ENCODE measurements at places on chromosomes 2 and 18. TPM values are rescaled to one million over a fixed set of nuclear protein-coding genes. Genes with fewer than 3 reads are reported as not detected.

SCYGR4 gene
- total RNA-seq, result not detected

DNA sequence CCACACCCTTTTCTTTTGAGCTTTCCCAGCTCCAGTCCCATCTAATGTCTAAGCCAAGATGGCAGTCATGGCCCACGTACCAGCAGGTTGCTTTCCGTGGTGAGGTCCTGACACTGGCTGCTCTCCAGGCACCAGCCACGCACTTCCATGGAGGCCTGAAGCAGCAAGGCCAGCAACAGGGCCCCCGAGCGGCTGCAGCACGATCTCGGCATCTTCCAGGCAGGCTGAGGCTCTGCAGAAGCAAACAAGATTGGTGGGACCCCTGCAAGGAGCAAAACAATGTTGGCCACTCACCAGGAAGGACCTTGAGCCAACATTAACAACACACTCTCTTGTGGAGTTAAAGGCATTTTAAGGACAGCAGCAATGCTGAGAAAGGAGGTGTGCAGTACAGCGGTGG is 3.8 kb downstream of the POMC start:
- DNase-seq, result peak; percentile 78

- DNase-seq, result no peak
Measured at GRCh38 chr2:173909846-173910245, 55.3 kb downstream of the SP3 start.

NOL4 gene
- 7.0 TPM for total RNA-seq

DNA sequence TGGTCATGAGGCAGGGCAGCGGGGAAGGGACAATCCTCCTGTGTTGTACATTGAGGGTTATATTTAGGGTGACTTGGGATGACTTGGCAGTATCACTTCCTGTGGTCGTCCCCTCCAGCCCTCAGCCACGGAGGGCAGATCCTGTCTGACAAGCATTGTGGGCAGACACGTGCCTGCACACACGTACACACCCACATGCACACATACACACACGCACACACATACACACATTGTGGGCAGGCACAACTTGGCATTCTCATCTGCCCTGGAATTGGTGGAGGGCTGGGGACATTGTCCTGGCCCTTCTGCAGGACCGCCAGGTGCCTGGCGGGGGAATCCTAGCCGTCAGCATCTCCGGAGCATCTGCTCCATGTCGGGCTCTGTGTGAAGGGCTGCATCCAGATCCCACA is 47.6 kb downstream of the ODC1 start:
- no peak for DNase-seq

GRCh38 chr2:70832386-70832785 is 3.2 kb downstream of the CD207 start:
- DNase-seq, result no peak

DNA sequence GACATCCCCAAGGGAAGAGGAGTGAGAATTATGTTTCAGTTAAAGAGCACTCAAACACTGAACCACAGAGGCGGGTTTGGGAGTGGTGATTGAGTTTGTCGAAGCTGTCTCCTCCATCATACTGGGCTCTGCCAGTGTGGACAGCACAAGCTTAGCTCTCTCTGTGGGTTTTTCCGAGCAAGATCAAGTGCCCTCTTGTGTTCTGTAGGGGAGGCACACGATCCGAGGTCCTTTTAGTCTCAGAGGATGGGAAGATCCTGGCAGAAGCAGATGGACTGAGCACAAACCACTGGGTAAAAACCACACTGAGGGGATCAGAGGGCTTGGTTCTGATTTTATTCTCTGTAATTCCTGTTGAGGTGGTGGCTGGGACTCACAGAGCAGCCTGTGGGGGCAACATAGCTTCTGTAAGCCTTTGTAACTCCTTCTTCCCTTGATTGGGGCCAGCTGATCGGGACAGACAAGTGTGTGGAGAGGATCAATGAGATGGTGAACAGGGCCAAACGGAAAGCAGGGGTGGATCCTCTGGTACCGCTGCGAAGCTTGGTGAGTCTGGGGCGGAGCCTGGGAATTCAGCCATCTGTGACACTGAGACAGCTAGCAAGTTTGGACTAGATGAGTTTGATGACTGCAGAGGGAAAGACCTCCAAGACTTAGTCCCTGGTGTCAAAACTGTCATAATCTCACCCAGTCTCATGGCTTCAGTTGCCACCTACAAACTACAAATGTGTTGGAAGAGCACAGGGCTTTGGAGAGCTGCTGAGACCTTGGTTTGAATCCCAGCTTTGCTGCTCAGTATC is 2.0 kb downstream of the NAGK start:
- DNase-seq, result peak; percentile 78

DNA sequence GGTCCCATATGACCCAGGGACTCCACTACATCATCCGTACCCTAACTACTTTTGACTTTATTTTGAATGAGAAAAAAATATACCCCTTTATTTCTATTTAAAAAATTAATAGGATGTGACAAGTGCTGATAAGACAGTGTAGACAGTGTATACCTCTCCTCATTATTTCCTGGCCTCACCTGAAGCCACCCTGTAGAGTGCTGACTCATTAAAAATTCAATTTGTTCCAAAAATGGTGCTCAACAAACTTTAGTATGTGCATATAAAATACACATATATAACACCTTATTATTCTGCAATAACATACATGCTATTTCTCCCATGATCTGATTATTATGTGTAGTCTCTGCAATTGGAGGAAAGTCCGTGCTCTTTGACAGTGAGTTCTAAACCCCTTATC is 20.8 kb downstream of the NOL4 start:
- DNase-seq, result no peak

DNA sequence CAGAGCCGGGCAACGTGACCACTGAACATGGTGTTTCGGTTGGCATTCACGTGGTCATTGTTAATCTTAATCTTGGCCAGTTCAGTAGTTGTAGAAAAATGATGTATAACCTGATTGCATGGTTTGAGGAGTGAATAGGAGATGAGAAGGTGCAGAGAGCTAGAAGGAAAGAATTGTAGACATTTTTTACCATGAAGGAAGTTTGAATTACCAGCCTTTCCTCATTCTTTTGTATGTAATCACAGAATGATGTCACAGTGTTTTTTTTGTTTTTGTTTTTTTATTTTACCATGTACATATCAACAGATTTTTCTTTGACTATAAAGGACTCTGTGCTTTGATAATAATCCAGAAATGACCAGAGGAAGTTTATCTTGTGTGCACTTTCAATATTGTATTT is 126.3 kb downstream of the LTBP1 start:
- no peak for DNase-seq

DNA sequence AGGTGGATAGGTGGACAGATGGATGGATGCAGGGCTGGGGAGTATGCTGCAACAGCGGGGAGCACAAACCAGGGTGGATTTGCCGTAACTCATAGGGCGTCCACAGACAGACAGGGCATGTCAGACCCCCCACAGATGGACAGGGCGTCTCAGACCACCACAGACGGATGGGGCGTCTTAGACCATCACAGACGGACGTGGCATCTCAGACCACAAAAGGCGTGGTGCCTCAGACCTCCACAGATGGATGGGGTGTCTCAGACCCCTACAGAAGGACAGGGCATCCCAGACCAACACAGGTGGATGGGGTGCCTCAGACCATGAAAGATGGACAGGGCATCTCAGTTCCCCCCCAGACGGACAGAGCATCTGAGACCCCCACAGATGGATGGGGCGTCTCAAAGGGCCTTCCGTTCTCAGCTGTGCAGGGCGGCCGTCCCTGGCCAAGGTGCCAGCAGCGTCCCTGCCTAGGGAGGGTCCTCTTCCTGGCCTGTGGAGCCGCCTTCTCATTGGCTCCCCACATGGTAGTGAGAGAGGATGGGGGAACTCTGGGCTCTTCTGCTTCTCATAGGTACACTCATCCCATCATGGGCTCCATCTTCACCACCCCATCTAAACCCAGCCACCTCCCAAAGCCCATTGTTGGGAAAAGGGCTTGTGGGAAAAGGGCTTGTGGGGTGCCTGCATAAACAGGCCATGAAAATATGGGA is 2.1 kb downstream of the ANKMY1 start:
- DNase-seq, result peak; percentile 17

APCDD1 gene
- total RNA-seq, result 4.7 TPM

- DNase-seq, result no peak
Measured at GRCh38 chr2:8064603-8065002, 617.3 kb upstream of the ID2 start.

DNA sequence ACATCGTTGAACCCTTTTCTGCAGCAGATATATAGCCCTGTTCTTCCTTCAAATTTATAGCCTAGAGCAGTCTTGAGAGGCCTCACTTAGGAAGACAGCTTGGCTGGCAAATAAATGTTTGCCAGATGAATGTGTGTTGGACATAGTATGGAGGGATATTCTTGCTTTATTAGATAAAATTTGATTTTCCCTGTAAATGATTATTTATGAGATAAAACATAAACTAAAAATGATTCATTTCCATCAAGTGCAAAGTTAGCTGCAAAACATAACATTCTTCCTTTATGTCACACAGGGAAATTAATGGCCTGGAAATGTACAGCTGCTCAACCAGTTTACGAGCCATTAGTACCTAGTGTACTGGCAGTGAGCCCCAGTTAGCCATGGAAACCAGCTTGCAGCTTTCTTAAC is 82.5 kb downstream of the LIMS1 start:
- no peak for DNase-seq

DNA sequence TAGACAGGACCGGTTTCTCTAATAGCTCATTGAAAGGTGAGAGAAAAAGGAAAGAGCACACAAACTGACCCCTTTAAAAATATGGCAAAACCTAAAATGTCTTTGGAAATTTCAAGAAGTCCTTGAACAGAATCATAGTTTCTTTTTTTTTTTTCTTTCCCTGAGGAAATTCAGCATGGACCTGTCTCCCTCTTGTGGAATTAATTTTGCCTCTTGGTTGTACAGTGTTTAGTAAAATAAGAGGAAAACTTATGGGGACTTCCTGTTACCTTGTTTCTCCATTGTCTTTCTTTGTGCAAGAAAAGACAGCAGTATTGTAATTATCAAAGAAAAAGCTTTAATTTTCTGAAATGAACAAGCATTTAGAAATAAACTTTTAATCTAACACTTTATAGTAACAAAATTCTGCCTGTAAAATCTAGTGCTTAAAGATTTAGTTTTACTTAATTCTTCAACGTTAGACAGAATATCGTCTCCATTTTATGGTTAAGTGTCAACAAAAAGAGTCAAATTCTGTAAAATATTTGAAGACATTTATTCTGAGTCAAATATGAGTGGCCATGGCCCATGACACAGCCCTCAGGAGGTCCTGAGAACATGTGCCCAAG is 176.3 kb upstream of the NABP1 start:
- no peak for DNase-seq

- DNase-seq, result no peak
Measured at GRCh38 chr2:189516546-189516945, 64.0 kb downstream of the SLC40A1 start.

DNA sequence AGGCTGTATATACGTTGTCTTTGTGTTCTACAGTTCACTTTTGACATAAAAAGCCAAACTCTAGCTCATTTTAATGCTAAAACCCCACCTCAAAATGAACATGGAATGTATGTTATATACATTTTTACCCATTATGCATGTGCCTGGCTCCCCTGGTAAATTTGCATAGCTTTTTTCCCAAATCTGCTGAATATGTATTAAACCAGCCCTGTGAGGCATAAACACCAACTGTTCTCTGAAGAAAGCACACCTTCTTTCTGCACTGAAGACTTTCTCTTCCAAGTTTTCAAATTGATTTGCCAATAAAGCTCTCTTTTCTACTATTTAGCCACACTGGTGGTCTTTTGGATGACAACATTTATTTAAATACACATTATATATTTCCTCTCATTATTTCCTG is 549.4 kb downstream of the TRIB2 start:
- no peak for DNase-seq

TDRD15 gene
- 0.27 TPM for total RNA-seq

- no peak for DNase-seq
Measured at GRCh38 chr18:44671914-44672313, 8.8 kb upstream of the SETBP1 start.

- no peak for DNase-seq
Measured at GRCh38 chr18:6866552-6867085, 137.1 kb downstream of the ARHGAP28 start.

RAB6C gene
- total RNA-seq, result 0.22 TPM

- DNase-seq, result no peak
Measured at GRCh38 chr2:34112161-34112560, 513.1 kb upstream of the FAM98A start.

DNA sequence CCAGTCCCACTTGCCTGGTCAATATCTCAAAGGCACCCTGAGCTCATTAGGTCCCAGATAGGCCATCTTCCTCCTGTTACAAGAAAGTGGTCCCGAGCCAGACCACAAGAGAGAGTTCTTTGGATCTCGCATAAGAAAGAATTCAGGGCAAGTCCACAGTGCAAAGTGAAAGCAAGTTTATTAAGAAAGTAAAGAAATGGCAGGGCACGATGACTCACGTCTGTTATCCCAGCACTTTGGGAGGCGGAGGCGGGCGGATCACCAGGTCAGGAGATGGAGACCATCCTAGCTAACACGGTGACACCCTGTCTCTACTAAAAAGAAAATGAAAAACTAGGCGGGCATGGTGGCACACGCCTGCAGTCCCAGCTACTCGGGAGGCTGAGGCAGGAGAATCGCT is 10.8 kb upstream of the SMAD7 start:
- DNase-seq, result no peak

DNA sequence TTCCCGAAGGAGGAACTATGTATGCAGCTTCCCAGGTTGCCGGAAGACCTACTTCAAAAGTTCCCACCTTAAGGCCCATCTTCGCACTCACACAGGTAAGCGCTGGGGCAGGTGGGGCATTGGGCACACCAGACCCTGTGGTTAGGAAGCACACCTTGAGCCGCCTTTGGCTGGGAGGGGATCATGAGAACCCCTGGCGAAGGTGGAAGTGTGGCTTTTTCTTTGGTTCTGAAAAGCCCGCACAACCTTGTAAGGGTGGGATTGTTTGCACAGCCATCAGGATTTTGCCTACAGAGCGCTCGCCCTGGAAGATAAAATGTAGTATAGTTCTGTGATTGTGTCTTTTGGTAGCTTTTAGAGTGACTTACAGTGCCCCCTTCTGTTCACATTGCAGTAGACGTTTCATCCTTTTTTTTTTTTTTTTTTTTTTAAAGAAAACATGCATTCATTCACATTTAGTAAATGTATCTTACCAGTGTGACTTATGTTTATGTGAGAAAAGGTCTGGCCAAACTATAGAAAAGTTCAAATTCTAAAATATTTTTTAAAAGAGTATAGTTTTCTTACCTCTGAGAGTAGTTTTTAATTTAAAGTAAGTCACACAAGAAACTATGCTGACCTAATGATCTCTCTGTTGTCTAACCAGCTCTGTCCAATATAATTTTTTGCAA is 5.3 kb downstream of the KLF11 start:
- DNase-seq, result peak; percentile 63

- DNase-seq, result peak; percentile 36
Measured at GRCh38 chr2:127608061-127609030, 37.6 kb upstream of the GPR17 start.

Data from endodermal cell (in vitro differentiated cells).